ENCODE measurements at places on chromosomes 16 and 17.

DNA sequence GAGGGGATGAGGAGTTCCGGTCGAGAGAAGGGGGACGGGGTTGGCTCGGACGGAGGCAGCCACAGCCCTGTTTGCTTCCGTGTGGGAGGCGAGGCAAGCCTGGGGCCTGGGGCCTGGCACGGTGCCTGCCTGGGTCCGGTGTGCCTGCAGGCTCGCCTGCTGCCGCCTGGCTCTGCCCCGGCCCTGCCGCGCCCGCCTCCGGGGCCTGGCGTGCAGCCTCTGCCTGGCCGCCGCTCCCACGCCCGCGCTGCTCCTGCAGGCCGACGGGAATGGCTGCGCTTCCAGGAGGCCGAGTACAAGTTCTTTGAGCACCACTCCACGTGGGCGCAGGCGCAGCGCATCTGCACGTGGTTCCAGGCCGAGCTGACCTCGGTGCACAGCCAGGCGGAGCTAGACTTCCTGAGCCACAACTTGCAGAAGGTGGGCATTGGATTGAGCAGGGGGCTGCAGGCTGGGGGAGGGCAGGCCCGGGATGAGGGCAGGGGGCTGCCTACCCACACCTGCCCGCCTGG, 53.1 kb downstream of the MRC2 start:
- DNase-seq: no peak

GRCh38 chr17:30273373-30273772, 18.4 kb downstream of the BLMH start:
- no peak for DNase-seq

DNA sequence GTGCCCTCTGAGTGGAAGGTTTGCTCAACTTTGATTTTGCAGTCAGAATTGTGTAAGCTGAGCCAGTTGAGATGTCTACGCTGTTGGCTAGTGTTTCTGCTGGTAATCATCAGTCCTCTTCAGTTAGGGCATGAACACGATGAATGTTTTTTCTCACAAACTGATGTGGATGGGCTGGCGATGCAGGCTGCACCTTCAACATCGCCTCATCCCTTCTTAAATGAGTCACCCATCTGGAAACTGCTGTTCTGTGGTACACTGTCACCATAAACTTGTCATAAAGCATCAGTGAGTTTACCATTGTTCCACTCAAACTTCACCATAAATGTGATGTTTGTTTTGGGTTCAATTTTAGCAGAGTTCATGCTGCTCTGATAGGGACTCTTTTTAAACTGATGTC, 8.4 kb downstream of the C16orf95 start:
- no peak for DNase-seq

- no peak for DNase-seq
Measured at GRCh38 chr16:9844361-9844760, 337.9 kb downstream of the GRIN2A start.

DNA sequence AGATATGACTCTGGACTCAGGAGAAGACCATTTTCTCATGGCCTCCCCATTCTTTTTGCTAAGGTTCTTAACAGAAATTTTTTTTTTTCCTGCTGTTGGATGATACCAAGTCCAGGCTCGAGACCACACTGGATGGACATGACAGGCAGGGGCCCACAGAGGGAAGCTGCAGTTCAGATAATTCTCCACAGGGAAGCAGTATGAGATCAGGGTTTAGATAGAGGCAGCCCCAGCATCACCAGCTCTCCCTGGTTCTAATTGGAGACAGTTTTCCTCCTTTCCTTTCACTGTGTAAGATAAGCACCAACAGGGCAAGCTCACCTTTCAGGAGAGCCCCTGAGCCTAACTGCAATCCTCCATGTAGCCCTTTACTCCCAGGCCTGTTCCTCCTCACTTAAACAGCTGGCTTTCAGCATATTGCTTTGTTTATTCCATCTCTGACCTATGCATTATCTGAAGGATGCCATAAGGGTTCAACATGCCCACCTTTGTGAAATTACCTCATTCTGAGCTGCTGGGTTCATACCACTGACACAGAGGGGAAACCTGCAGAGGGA, 108.1 kb downstream of the SNX11 start:
- DNase-seq: peak; percentile 63

GRCh38 chr17:39709998-39710964, 10.4 kb downstream of the ERBB2 start:
- DNase-seq: no peak

GRCh38 chr17:30550512-30551273, 73.5 kb downstream of the GOSR1 start:
- DNase-seq: peak; percentile 79

DNA sequence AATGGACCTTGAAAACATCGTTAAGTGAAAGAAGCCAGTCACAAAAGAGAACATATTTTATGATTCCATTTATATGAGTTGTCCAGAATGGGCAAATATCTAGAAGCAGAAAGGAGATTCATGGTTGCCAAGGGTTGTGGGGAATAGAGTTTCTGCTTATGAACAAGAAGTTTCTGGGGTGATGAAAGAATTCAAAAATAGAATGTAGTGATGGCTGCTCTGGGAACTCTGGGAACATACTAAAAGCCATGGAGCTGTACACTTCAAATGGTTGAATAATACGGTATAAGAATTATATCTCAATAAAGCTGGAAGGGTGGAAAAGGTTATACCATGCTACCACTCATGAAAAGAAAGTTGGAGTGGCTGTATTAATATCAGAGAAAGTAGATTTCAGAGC, 18.5 kb downstream of the AKTIP start:
- DNase-seq: no peak

DNA sequence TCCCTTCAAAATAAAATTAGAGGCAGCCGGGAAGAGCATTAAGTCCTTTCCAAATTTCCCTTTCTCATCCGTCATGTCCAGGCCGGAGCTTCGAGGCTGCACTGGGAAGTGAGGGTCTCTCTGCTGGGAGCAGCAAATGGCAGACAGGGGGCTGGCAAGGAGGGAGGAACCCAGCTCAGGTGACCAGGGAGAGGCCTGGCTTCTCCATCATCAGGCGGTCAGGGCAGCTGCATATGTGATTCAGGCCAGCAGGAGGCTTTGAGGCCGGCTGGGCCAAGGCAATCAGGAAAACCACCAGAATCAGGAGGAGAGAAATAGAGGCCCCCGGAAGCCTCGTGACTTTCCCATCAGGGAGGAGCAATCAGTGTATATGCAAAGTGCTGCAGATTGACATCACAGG, 85.0 kb upstream of the RPL38 start:
- no peak for DNase-seq

DNA sequence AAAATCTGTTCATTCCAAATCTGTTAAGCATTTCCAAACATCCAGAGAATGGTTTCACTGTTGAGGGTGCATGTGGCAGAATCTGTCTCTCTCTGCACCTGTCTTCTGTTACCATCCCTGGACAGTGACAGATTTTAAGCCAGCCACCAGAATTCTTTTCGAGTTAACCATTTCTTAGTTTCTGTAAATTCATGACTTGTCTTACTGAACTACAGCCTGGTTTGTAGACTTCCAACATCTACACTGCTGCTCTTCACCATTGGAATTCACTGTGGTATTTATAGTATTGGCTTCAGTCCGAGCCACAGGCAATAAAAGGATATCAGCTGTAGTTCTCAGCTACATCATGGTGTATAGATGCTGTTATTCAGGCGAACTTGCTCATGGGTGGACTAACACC, 47.6 kb downstream of the GOSR1 start:
- DNase-seq: no peak
